ENCODE measurements at places on chromosomes 5 and 9.

GRCh38 chr9:130901498-130902203, 5.0 kb upstream of the QRFP start:
- no peak for DNase-seq

DNA sequence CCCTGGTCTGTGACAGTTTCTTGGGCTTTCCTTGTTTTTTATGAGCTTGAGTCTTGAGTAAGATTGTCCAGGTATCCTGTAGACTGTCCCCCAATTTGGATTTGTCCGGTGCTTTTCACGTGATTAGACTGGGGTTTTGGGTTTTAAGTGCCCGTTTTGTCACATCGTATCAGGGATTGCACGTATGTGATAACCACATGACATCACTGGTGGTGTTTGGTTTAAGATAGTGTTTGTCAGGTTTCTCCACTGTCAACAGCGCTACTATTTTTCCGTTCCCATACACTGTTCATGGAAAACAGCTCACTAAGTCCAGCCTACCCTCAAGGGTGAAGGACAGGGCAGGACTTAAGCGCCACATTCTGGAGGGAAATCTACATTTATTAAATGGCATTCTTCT, 39.7 kb downstream of the LMNB1 start:
- no peak for DNase-seq

GRCh38 chr9:81476813-81477490, 212.4 kb downstream of the TLE1 start:
- no peak for DNase-seq

- DNase-seq: no peak
Measured at GRCh38 chr9:136050266-136050700, 44.8 kb downstream of the NACC2 start.

- no peak for DNase-seq
Measured at GRCh38 chr9:35619800-35620158, 1.6 kb upstream of the CD72 start.

DNA sequence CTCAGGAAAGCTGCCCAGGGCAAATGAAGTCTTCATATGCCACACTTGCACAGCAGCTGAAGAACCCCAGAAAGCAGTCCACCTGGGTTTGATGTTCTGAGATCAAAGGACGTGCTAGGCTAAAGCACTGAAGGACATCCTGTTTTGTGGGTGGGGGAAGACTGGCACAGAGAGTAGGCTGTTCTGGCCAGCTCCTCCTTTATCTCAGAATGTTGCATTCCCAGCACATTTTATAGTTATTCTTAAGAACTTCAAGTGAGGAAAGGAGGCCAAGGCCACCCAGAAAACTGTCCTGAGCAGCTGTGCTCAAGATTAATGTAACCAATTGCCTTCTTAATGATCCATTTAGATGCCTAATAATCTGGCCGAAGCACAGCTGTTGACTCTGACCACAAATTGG, 10.9 kb downstream of the SHOC1 start:
- DNase-seq: no peak

- no peak for DNase-seq
Measured at GRCh38 chr5:143085319-143085917, 315.2 kb downstream of the ARHGAP26 start.

DNA sequence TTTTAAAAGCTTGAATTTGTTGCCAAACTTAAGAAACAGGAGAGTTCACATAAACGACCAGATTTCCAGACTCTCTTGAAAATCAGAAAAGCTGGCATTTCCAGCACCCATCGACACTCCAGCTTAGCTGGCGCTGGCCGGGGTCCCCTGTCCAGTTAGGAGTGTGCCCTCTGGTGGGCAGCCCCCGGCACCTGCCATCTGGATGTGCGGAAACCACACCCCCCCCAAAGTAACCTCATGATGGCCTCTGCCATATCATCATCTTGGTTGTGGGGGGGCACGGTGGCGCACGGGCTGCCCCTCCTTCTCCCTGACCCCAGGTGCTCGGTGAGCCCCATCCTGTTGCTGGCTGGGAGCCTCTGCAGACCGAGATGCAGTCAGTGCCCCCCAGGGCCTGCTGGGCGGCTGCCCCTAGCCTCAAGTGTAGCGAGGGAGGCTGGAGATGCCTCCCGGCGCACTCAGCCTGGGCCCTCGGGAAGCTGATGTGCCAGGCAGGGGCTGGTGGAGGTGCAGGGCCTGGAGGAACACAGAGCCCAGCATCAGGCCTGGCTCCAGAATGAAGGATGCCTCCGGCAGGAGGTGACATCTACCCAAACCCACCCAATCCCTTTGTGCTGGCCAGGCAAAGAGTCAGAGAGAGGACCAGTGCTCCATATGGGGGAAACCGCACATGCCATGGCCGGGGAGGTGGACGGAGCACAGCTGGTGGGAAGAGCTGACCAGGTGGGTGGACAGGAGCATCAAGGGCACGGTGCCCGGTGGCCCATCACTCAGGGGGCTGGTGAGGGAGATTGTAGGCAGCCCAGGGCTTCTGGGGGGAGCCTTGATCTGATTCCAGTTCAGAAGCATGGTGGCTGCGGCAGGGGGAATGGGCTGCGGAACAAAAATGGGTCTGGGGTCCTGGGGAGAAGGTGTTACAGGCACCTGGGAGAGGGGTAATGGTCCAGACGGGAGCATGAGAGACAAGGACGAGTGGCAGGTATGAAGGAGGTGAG, 70.6 kb downstream of the ADAMTS2 start:
- DNase-seq: no peak

DNA sequence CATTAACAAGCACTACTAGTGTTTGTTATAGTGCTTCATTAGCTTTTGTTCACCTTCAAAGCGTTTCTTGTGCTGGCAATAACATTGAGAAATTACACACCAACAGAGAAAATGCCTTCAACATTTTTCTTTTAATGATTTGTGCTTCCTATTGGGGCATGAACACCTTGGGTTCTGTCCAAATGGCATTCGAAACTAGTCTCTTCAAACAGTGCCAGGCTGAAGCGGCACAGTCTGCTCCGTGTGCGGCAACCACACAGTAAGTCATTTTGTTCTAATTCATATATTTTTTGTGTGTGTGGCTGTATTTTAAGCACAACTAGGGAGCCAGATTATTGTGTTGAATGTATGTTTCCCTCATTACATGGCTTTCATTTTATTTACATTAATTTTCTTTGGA, 414.7 kb upstream of the SGCD start:
- no peak for DNase-seq

GRCh38 chr9:88534456-88535225, at the start of gene NXNL2:
NXNL2 (plus strand) TSS chr9:88535178; CDS start chr9:88535435, 257 bp downstream.
- no peak for DNase-seq

DNA sequence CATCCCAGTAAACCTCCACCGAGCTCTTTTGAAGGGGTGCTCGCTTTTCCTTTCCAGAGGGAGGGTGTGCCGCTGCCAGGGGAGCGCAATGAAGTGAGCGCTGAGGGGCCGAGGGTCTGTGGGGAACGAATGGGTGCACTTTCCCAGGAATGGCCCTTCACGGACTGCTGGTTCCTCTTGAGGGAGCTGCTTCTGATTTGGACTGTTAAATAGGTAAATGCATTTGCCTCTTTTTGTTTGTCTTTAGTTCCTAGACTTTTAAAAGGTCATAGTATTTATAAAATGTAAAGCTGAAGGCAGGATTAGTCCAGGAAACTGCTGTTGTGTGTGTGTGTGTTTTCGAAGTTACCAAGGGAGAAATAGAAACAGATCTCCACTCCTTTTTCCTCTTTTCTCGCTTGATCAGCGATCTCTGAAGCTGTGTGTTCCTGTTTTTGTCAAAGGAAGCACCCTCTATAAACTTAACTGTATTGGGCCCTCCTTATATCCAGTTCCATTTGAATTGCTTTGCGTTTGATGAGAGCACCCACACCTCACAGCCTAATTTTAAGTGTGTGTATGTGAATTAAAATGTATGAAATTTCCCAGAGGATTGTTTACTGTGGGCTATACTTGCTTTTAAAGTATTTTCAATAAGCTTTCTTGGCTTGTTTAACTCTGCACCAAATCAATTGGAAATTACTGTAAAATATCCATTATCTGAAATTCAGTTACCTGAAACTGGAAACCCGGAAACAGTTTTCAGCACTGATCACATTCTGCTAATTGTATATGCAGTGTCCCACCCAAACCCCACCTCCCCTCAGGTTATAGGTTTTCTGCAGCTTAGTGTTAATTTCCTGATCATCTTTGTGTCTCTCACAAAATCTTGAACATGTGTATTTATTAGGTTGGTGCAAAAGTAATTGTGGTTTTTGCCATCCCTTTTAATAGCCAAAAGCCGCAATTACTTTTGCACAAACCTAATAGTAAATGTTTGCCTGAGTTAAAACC, 966 bp downstream of the SNX2 start:
- no peak for DNase-seq

DNA sequence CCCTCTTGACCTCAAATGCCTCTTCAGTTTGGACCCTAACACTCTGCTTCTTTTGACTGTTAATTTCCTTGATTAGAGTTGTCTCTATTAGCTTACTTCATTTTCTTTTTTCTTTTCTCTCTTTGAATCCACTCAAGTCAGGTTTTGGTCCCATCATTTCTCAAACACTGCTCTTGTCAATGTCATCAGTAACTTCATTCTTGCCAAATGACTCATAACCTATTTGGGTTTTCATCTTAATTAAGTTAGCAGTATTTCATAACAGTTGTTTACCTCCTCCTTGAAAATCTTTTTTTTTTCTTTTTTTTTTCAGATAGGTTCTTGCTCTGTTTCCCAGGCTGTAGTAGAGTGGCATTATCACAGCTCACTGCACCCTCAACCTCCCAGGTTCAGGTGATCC, 119.6 kb downstream of the PARP8 start:
- no peak for DNase-seq

All from stimulated activated CD8-positive, alpha-beta memory T cell treated with anti-CD3 and anti-CD28 coated beads, Interleukin-7, amount 100 ng/mL, for 1 hour (primary cell).